ENCODE measurements at places on chromosomes 7 and 10. TPM values are rescaled to one million over a fixed set of nuclear protein-coding genes. Genes with fewer than 3 reads are reported as not detected.

Gene GIMAP6
- total RNA-seq: 3.9 TPM

GRCh38 chr10:11017570-11018431 lies at the start of gene CELF2:
TSS of gene CELF2 (plus strand) at chr10:11017872. CDS start at chr10:11018090, 218 bp downstream.
- peak within 1 kb of the TSS; percentile 87 for H3K4me3 ChIP-seq
- peak; percentile 58 for DNase-seq
- H3K4me1 ChIP-seq: no peaks in the 10 kb centered on the region
- no peaks in the 10 kb centered on the region for H3K36me3 ChIP-seq
- peak within 1 kb of the TSS; percentile 82 for H3K27ac ChIP-seq

- H3K27ac ChIP-seq: no peak overlapping the region
- no peaks in the 10 kb centered on the region for H3K36me3 ChIP-seq
- no peak for DNase-seq
- no peak overlapping the region for H3K4me3 ChIP-seq
Observed at GRCh38 chr7:19011212-19011611, 106.2 kb downstream of the TWIST1 start.

- no peaks in the 10 kb centered on the region for H3K4me1 ChIP-seq
- H3K27ac ChIP-seq: no peak overlapping the region
- no peak overlapping the region for H3K4me3 ChIP-seq
- DNase-seq: no peak
Observed at GRCh38 chr10:9656386-9656785, 1361.3 kb upstream of the CELF2 start.

DNA sequence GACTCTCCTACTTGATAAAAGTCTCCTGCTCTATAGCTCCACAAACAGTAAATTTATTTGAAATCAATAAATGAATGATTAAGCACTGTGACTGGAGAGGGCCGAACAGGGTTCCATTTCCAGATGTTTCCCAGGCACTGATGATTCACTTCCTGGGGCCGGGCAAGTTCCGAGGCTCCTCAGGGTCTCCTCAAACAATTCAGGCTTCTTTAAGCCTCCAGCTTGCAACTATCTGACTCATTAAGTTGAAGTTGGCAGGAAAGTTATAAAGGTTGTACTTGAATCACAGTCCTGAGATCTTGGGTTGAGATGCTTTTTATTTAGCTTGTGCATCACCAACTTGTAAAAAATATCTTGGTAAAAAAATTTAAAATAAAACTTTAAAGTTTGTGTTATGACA lies 612.9 kb downstream of the DNAJB6 start:
- DNase-seq: no peak
- H3K27ac ChIP-seq: no peak overlapping the region
- H3K36me3 ChIP-seq: no peaks in the 10 kb centered on the region
- no peak overlapping the region for H3K4me3 ChIP-seq

DNA sequence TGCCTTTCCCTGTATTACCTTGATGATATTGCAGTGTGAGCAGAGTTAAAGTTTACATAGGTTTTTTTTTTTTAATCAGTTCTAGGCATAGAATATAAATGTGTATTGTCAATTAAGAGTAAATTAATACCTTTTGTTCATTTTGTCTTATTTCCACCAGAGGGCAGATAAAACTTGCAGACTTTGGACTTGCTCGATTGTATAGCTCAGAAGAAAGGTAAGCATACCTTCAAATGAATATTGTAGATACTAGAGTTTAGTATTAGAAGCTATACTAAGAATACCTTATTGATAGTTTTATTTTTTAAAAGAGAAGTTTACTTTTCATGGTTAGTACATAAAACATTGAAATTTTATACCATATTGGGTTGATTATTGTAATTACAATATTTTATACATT lies 86.8 kb downstream of the MPLKIP start:
- DNase-seq: no peak
- H3K4me1 ChIP-seq: no peaks in the 10 kb centered on the region
- no peak overlapping the region for H3K4me3 ChIP-seq
- no peaks in the 10 kb centered on the region for H3K27me3 ChIP-seq
- no peaks in the 10 kb centered on the region for H3K36me3 ChIP-seq
- H3K27ac ChIP-seq: no peak overlapping the region

- H3K27ac ChIP-seq: no peak overlapping the region
- no peak overlapping the region for H3K4me3 ChIP-seq
- H3K27me3 ChIP-seq: no peaks in the 10 kb centered on the region
- no peaks in the 10 kb centered on the region for H3K36me3 ChIP-seq
Observed at GRCh38 chr7:16735020-16735419, 18.5 kb upstream of the TSPAN13 start.

GRCh38 chr7:2680792-2681490 lies 7.1 kb upstream of the AMZ1 start:
- H3K4me3 ChIP-seq: no peak overlapping the region
- no peaks in the 10 kb centered on the region for H3K4me1 ChIP-seq
- no peaks in the 10 kb centered on the region for H3K27me3 ChIP-seq
- H3K36me3 ChIP-seq: no peaks in the 10 kb centered on the region

DNA sequence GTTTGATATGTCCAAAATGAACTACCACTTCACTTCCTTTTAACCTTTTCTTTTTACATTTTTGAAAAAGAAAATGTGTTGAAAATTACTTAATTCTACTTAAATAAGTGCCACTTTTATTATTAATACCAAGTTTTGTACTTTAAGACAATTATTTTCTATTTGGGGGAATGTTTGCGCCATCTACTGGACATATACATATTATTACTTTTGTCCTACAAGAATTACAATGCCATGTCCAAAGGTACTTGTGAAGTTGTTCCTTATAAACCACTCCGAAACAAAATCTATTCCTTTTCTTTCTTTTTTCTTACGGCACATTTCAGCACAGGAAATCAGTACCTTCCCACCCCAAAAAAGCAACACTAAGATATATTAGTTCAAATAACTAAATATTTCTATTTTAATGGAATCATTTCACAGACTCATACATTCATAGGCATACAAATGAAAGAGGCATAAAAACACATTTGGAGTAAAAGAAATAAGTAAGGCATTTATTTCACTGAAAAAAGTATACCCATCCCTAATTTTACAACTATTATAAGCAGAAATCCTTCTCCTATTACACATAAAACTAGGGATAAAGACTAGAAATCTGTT lies 169.9 kb downstream of the RNF133 start:
- H3K27ac ChIP-seq: no peak overlapping the region
- DNase-seq: no peak
- H3K4me1 ChIP-seq: no peaks in the 10 kb centered on the region
- H3K36me3 ChIP-seq: no peaks in the 10 kb centered on the region
- H3K4me3 ChIP-seq: no peak overlapping the region
- no peaks in the 10 kb centered on the region for H3K27me3 ChIP-seq

GRCh38 chr10:131895116-131895515 lies 5.7 kb upstream of the PPP2R2D start:
- no peak for DNase-seq
- no peaks in the 10 kb centered on the region for H3K27me3 ChIP-seq
- no peaks in the 10 kb centered on the region for H3K36me3 ChIP-seq
- no peak overlapping the region for H3K4me3 ChIP-seq

DNA sequence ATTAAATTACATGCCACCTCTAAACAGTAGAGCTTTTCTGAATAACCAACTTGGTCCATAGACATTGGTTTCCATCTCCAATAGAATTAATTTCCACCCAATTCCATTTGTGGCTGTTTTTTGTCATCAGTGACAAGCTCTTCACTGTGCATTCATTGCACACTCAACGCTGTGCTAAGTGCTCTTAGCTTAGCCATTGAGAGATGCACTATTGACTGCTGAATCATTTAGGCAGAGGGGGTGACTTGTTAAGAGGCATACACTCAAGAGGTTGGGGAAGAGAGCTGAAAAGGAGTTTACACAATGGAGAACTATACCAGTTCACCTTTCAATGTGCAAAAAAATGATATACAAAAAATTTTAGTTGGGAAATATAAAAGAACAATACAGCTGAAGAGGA lies 31.9 kb upstream of the CBLL1 start:
- H3K4me3 ChIP-seq: no peak overlapping the region
- no peaks in the 10 kb centered on the region for H3K27me3 ChIP-seq
- DNase-seq: no peak
- no peak overlapping the region for H3K27ac ChIP-seq

DNA sequence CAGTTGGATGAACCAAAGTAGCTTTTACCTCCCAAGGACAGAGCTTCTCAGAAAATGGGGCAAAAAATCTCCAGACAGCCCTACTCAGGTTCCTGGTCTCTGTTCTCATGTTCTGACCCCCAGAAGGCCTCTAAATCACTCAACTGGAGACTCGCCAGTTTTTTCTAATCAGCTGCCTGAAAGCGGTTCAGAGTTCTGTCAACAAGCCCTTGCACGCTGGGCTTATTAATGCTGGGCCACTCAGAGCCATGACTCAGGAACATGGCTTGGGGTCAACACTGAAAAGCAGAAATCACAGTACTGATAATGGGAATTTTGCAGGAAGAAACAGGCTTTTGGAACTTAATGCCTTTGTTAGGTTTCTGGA lies 15.3 kb downstream of the ECHDC3 start:
- no peak overlapping the region for H3K4me3 ChIP-seq
- H3K27me3 ChIP-seq: no peaks in the 10 kb centered on the region
- no peaks in the 10 kb centered on the region for H3K36me3 ChIP-seq
- peak; percentile 79 for DNase-seq
- peaks cover 24% of the 10 kb centered on the region for H3K4me1 ChIP-seq

DNA sequence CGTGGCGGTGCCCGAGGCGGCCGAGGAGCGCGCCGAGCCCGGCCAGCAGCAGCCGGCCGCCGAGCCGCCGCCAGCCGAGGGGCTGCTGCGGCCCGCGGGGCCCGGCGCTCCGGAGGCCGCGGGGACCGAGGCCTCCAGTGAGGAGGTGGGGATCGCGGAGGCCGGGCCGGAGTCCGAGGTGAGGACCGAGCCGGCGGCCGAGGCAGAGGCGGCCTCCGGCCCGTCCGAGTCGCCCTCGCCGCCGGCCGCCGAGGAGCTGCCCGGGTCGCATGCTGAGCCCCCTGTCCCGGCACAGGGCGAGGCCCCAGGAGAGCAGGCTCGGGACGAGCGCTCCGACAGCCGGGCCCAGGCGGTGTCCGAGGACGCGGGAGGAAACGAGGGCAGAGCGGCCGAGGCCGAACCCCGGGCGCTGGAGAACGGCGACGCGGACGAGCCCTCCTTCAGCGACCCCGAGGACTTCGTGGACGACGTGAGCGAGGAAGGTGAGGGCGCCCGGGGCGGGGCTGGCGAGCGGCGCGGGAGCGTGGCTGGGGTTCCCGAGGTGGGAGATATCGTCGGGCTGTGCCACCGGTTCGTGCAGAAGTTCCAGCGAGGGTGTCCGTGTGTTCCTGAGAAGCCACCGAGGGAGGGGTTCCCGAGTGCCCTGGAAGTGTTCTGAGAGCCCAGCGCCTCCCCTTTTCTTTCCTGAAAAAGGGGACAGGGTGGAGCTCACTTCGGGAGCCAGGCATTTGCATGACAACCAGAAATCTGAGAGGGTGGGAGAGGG lies 495 bp downstream of the EIF3B start:
- H3K27me3 ChIP-seq: no peaks in the 10 kb centered on the region
- peak overlapping the region; percentile 100 for H3K27ac ChIP-seq
- H3K4me1 ChIP-seq: peaks cover 37% of the 10 kb centered on the region
- peak; percentile 28 for DNase-seq
- H3K36me3 ChIP-seq: no peaks in the 10 kb centered on the region
- H3K4me3 ChIP-seq: peak overlapping the region; percentile 98

Gene CRCP
- total RNA-seq: 39.4 TPM

DNA sequence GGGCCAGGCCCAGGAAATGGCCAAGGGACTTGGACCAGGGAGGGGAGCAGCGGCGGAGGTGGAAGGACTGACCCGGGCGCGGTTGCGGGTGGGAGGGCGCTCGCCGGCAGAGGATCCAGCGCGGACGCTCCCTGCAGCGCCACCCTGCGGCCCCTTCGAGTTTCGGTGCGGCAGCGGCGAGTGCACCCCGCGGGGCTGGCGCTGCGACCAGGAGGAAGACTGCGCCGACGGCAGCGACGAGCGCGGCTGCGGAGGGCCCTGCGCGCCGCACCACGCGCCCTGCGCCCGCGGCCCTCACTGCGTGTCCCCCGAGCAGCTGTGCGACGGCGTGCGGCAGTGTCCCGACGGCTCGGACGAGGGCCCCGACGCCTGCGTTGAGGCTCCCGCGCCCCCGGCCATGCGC lies 16.8 kb upstream of the ZNF467 start:
- no peak overlapping the region for H3K27ac ChIP-seq
- H3K4me1 ChIP-seq: no peaks in the 10 kb centered on the region
- no peaks in the 10 kb centered on the region for H3K27me3 ChIP-seq
- DNase-seq: peak; percentile 62

Gene PTPN20
- total RNA-seq: 39.6 TPM

GRCh38 chr7:1669064-1669951 lies 769 bp upstream of the ELFN1 start:
- H3K4me1 ChIP-seq: peaks cover 18% of the 10 kb centered on the region
- DNase-seq: no peak

Gene ADCY1
- 14.1 TPM for total RNA-seq

DNA sequence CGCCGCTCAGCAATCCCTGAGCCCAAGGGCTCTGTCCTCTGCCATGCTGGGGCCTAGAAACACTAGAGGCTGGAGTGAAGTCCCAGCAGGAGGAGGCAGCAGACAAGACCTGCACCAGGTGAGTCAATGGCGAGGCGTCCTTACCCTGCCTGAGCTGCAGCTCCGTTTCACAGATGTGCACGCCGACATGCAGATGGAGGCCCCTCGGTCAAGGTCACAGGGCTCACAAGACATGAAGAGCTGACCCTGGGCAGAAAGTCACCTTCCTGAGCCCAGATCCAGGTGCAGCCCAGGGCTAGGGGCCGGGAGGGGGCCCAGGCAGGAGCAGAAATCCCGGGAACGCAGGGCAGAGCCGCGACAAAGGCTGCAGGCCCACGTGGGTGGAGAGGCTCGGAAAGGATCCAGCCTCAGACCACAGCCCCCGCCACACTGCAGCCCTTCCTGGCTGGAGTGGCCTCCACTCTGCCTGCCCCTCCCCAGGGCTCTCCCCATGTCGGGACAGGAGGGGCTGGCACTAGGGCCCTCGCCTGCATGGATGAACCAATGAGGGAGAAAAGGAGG lies 23.8 kb downstream of the PDGFA start:
- no peak for DNase-seq
- H3K27me3 ChIP-seq: no peaks in the 10 kb centered on the region
- no peaks in the 10 kb centered on the region for H3K36me3 ChIP-seq
- no peak overlapping the region for H3K27ac ChIP-seq
- H3K4me3 ChIP-seq: no peak overlapping the region

Gene SUGCT
- total RNA-seq: 9.8 TPM

- DNase-seq: no peak
- no peaks in the 10 kb centered on the region for H3K36me3 ChIP-seq
- no peaks in the 10 kb centered on the region for H3K27me3 ChIP-seq
Observed at GRCh38 chr10:129184196-129184595, 282.8 kb upstream of the MGMT start.

Gene WEE2
- total RNA-seq: not detected

- H3K4me1 ChIP-seq: peaks cover 9% of the 10 kb centered on the region
- H3K27ac ChIP-seq: peak overlapping the region; percentile 34
- H3K36me3 ChIP-seq: no peaks in the 10 kb centered on the region
Observed at GRCh38 chr10:112426111-112426510, 20.6 kb downstream of the ZDHHC6 start.

- H3K36me3 ChIP-seq: no peaks in the 10 kb centered on the region
- no peak for DNase-seq
- no peak overlapping the region for H3K4me3 ChIP-seq
- H3K27me3 ChIP-seq: no peaks in the 10 kb centered on the region
Observed at GRCh38 chr10:132446195-132446581, 49.2 kb downstream of the PWWP2B start.

Gene ANLN
- total RNA-seq: 35.5 TPM

All from testis (tissue), 5 donors.